Dorsolateral prefrontal cortex (tissue), 122 donors: ENCODE measurements at places on chromosomes 5 and 9. TPM values are rescaled to one million over a fixed set of nuclear protein-coding genes. Genes with fewer than 3 reads are reported as not detected.

ZNF618 gene
- 8.1 TPM for total RNA-seq

ANGPTL2 gene
- 11.4 TPM for total RNA-seq

OSTF1 gene
- 57.5 TPM for total RNA-seq

GRCh38 chr5:108793207-108793606, 45.5 kb downstream of the FER start:
- DNase-seq = no peak

SPACA9 gene
- total RNA-seq = 15.6 TPM

GRCh38 chr5:76291305-76292077, 111.6 kb upstream of the IQGAP2 start:
- DNase-seq = no peak

- no peak for DNase-seq
Observed at GRCh38 chr9:121240472-121241135, 27.4 kb upstream of the GSN start.

BRINP1 gene
- 57.1 TPM for total RNA-seq

GRCh38 chr5:52705720-52706119, 82.0 kb upstream of the ITGA1 start:
- no peak for DNase-seq

KCNV2 gene
- not detected for total RNA-seq

DNA sequence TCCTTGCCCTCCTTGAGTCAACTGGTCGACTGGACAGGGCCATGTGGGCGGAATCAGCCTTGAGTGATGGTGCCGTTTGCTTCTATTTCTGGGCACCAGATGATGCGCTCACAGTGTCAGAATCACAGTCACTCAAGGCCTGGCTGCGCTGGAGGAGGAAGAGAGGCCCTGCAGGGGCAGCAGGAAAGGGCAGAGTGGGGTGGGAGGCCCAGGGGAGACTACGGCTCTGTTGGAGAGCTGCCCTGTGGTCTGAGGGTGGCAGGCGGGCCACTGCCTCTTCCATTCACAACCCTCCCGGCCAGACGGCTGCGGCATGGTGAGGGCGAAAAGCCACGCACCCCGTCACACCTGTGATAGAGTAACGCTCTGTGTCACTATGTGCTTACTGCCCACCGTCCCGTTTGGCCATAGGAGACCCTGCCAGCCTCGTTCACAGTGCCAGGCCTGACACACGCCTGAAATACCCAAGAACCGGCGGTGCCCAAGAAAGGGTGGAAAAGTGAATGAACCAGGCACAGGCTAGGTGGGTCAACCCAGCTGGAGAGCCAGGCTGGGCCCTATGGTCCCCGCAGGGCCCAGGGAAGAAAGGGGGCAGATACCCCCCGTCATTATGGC, 9.9 kb downstream of the PLPP7 start:
- DNase-seq = no peak

GRCh38 chr5:44797841-44798240, 10.9 kb upstream of the MRPS30 start:
- DNase-seq = no peak

GRCh38 chr5:342501-343460, 21.3 kb downstream of the AHRR start:
- no peak for DNase-seq

ADGRV1 gene
- 97.5 TPM for total RNA-seq

- DNase-seq = no peak
Observed at GRCh38 chr9:109385499-109385898, 64.6 kb upstream of the EPB41L4B start.

DNA sequence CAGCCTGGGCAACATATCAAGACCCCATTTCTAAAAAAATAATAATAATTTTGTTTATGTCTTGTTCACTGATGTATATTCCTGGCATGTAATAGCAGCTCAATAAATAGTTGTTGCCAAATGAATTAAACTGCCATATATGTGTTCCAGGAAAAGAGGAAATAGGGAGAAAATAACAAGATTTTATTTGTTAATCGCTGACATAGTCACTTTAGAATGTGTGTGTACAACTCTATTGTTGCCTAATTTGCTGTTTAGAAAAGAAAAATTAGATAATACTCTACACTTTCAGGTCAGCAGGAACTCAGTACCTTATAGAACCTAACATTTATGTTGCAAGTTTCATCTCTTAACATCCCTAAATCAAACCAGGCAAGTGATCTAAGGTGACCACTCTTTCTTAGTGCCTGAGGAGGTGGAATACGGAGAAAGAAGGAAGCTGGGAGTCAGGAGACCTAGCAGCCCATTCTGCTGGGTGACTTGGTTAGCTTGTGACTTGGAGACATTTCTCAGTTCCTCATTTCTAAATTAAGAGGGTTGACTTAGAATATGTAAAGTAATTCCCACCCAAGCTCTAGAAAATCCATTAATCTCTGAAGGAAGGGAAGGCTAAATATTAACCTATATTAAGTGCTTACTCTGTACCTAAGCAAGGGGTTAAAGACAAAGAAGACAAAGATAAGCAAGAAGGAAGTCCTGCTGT, 110.3 kb upstream of the IQGAP2 start:
- DNase-seq = no peak

BARHL1 gene
- total RNA-seq = not detected

GRCh38 chr9:94867842-94868312, 141.4 kb downstream of the AOPEP start:
- DNase-seq = no peak

- DNase-seq = no peak
Observed at GRCh38 chr5:56100439-56101176, 105.8 kb upstream of the IL6ST start.

DNA sequence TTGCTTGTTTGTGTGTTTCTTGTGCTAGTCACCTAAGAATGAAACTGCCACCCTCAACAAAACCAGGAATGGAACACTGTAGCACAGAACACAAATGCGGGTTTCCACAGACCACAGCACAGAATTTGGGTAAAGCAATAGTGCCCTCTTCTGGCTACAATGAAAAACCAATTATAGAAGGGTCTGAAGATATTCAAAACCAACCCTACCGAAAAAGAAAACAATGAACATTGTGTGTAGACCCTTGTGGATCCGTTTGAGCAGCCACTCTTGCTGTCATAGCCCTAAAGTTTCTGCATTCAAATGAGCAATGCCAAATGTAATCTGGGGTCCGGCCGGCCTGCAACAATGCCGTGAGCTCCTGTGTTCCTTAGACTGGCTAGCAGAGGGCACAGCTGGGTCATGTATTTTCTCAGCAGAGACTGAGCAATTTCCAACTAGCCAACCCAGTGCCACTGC, 8.3 kb upstream of the ENC1 start:
- DNase-seq = no peak

DNA sequence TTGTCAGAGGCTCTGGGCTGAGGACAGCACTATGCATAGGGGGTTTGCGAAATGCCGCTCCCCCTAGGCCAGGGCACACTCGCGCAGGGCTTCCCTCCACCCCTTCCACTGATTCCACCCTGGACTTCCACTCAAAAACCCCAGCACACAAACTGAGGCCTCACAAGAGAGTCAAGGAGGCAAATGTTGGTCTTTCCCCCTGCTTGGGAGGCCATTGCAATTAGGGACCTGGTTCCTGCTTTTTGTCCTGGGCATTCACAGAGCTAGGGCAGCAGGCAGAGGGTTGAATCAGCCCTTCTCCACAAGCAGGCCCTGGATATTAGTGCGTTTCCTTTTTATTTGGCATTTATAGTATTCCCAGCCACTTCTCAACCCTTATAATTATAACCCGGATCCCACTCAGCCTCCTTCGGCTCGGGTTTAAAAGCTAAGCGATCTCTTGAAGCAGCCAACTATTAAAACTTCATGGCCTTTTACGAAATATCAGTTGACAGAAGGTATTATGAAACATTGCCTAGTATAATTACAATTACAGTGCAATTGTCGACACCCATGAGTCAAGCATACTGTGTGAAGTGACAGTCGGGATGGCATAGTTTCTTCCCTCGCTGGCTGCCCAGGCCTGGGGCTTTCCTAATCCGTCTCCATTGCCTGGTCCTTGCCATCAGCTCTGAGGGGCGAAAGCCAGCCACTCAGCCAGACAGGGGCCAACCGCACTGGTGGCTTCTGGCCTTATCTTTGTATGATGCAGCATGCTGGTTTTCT, 285.5 kb upstream of the MAP3K1 start:
- no peak for DNase-seq

DNA sequence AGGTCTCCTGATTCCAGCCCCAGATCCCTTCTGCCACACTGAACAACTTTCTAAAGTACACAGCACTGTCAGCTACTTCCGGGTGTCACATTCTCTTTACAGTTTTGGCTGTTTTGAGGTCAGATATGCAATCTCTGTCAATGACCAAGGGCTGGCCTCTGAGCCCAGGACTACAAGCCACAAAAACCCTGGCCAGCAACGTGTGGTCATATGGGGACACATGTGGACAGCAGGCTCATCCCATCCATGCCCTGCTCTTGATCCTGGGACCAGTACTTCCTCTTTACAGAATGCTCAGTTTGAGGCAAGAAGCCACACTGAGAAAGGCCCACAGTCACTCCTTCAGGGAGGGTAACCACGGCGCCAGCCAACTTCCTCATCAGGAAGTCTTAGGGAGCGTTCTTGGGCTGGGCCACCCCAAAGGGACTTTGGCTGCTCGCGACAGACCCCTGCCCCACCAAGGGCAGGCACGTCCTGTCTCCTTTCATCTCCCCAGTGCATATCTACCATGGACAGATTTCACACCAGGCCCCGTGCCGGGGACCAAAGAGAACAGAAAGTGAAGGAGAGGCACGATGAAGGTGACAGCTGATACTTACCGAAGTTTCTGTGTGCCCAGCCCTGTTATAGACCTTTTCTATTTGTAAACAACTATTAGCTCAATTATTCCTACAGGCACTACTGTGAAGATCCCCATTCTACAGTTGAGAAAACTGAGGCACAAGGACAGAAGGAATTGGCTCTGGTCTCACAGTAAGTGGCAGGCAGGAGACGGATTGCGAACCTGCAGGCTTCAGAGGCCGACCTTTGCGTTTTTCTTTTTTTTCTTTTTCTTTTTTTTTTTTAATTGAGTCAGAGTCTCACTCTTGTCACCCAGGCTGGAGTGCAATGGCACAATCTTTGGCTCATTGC, 37.3 kb downstream of the STK10 start:
- no peak for DNase-seq

DNA sequence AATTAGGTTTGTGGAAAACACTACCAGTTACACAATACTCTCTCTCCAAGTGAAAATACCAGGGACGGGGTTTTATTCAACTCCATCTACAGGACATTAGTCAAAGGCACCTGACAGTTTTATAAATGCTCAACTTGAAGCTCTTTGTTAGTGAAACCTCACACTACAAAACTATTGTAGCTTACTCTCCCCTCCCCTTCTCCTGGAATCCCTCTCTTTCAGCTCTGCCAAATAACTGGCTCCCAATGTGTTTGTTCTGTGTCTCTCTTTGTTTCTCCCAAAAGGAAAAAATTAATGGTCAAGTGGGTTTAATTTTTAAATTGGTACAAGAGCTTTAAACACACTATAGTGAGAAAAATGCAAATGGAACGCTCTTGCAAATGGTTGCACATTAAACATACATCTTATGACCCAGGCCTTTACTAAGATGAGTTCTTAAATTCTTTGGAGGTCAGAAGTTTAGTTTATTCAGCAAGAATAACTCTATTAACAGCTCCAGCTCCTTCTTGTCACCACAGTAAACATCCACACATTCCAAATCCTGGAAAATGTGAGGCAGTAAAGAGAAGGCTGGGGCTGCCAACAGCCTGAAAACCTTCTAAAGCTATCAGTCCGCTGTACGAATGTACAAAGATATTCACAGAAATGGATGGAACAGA, 48.4 kb downstream of the ZNF608 start:
- no peak for DNase-seq

DNA sequence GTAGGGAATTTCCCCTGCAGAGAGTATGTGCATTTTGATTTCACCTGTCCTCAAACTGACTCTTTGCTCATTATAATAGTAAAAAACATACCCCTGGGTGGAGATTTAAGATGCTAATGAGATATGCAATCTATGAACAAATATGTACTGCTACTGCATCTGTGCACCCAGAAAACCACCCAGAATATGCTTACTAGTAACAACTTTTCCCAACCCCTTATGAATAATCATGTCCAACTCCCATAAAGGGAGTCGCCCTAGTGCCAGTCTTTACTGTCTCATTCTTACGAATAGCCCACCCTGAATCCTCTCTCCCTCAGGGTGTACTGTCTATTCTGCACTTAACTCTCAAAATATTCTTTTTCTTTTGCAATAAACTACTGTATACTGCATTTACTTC, 39.0 kb upstream of the ZFP37 start:
- no peak for DNase-seq

DNA sequence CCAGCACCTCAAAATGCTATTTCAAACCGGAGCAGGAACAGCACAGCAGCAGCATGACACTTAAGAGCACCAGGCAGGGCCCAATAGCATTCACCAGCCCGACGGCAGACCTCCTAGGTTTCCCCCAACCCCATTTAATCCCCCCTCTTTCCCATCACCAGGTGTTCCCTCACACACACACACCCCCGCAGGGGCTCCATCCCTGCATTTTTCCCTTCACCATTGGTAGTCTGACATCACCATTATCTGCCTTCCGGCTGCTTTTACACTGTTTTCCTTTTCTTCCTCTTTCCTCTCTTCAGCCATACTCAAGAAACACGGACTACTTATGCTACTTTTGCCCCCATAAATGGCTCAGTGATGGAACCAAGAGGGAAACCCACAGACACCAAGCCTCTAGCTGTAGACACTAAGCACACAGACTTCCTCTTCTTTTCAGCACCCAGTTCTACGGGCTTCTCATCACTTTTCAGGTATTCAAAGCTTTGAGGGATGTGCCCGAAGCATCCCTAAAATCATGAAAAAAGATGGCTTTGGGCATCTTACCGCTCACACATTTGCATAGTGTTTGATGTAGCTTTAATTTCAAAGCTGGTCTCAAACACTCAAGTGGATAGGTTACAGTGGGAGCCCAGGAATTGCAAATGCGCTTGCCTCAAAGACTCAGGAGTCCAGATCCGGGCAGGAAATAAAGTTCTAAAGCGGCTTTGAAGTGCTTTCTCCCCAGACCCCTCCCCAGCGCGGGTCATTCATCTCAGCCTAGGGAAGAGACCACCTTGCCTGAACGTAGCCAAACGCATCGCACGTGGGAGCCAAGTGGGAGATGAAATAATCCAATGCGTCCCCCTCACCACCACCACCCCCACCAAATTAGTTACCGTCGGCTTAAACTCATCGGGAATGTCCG, 141.5 kb downstream of the TSSK1B start:
- no peak for DNase-seq

DNA sequence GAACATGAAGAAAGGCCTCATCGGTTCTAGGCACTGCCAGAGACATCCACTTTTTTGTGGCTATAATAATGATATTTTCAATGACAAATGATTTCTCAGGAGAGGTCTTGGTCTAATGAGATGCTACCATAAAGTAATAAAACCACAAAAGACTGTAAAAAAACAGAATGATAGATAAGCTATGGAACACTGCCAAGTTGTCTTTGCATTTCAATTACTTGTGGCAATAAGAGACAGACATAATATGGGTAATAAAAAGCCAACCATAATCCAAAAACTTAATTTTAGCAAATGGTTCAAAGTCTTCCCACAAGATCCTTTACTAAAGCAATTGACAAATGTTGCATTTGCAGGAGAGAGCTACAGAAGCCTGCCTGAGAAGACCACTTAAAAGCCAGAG, 292.5 kb downstream of the ATPSCKMT start:
- no peak for DNase-seq

GRCh38 chr9:90477535-90477934, 165.1 kb downstream of the DIRAS2 start:
- DNase-seq = no peak

- no peak for DNase-seq
Observed at GRCh38 chr5:129031886-129032683, 62.5 kb upstream of the ISOC1 start.

ADAMTS6 gene
- 1.0 TPM for total RNA-seq
